ENCODE measurements at places on chromosomes 12 and 14.
A peak's percentile ranks its signal among the peaks of the same experiment; 100 is the strongest.

- peak; percentile 8 for DNase-seq
These were observed 121.0 kb upstream of the GARIN2 start for GRCh38 chr14:67068251-67068650.

DNA sequence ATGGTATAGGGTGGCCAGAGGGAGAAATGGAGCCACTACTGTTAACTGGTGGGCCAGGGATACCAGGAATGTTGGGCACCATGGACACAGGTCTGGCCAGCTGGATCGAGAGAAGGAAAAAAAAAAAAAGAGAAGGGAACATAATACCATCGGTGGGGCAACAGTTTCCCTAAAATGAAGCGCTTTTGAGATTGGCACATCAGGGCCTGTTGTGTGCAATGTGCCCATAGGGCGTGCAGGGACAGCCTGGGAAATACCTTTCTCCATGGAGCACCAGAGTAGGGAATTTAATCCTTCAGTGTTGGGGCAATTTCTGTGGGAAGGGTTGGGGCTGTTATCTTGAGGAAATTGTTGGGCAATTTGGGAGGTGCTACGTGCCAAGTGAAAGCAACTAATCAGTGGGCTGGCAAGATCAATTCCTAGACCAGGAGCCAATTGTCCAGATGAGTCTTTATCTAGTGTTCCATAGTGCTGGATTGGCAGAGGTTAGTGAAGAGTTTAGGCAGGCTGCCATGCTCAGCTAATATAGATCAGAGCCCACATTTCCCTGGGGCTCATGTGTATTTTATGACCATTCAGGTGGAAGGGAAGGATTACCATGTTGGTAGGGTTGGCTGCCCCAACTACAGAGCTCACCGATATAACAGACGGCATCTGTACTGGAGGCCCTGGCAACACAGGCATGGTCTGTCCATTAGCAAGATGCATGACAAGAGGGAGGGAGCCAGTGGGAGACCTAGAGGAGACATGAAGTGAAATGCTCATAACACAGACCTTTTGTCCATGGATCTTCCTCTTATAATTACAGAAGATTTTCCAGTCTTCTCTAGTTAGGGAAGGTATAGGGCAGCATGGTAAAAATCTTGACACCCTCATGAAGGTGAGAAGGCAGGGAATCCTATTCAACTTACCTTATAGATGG, 25.5 kb upstream of the NPFF start:
- DNase-seq, result no peak

DNA sequence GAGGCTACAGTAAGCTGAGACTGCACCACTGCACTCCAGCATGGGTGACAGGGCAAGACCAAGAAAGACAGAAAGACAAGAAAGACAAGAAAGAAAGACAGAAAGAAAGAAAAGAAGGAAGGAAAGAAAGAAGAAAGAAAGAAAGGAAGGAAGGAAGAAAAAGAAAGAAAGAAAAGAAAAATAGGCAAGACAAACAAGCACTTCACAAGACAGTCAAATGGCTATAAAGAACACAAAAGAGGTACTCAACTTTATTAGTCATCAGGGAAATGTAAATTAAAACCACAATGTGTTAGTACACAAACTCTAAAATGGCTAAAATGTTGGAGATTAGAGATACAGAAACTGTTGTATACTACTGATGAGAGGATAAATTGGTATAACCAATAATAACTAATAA, 6.6 kb downstream of the ATXN3 start:
- no peak for DNase-seq

DNA sequence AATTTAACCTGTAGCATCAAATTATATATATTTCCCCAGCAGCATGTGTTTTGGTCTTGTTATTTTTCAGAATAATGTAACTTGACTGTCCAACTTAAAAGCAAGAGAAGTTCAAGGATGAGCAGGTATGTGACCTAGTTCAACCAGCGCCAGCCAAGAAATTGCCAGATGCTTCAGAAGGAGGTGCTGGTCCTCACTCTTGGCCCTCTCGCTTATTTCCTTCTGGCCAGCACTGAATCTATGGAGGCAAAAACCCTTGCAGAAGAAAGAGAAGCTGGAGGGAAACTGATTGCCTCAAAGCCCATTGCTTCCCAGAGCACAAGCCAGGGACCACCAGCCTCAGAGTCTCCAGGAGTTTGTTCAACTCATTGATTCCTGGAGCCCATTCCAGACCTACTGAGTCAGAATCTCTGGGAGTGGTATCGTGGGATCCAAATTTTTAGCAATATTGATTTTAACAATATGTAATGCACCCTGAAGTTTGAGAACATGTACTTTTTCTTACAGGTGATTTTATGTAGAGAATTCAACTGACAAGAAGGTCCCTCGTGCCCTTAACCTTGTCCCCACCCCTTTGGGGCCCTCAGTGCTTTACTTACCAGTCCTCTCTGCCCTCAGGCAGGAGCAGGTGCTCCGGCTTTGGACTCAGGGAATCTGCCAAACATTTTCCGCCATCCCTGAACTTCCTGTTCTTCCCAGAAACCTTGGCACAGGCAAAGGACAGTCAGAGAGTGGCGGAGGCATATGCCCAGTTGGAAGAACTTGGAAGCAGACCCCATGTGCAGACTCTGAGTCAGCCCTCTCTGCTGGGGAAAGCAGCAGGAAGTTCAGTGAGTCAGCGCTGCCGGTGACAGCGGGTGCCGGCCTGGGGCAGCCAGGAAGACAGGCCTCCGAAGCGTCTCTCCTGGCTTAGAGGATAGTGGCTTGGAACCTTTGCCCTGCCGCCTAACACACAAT, 10.4 kb downstream of the BEST3 start:
- peak; percentile 96 for DNase-seq

- DNase-seq, result no peak
These were observed 111.2 kb downstream of the LRRK2 start for GRCh38 chr12:40335991-40336390.

DNA sequence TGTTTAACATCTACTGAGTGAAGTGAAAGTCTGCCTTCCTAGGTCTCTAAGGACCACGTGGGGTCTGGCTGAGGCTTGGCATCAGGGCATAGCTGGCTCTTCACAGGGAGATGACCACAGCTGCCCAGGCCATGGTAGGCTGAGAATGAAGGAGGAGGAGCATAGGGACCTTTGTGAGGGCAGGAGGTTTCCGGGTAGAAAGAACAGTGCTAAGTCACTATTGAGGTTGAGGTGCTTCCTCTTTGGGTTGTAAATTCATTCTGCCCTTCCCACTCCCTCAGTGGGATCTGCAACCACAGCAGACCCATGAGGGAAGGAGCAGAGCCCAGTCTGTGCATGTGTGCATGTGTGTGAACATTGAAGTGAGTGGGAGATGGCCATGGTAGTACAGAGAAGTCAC, 909.6 kb downstream of the VRK1 start:
- DNase-seq, result no peak

- no peak for DNase-seq
These were observed 28.5 kb upstream of the NUDT14 start for GRCh38 chr14:105209646-105210045.

- no peak for DNase-seq
These were observed 20.1 kb upstream of the RIN3 start for GRCh38 chr14:92493492-92493891.

GRCh38 chr12:124940143-124940392, 25.6 kb upstream of the UBC start:
- DNase-seq, result no peak

DNA sequence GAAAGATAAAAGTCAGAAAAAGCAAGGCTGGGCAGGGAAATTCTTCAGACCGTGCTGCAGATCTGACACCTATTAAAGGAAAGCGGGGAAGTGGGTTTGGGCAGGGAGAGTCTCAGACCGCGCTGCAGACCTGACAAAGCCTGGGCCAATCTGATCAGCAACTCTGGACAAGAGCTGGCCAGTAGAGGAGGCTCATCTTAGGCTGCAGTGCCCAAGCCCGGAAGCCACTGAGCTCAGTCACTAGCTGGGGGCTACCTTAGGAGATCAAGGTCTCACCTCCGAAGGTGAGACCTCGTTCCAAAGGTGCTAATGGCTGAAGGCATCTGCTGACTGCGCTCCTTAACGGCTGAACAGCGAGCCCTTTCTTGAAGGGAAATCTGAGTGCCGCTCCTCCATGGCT, 60.2 kb downstream of the SINHCAF start:
- DNase-seq, result no peak

- no peak for DNase-seq
These were observed 31.5 kb downstream of the MDM2 start for GRCh38 chr12:68839183-68840147.

- DNase-seq, result peak; percentile 50
These were observed 262.6 kb upstream of the BTG1 start for GRCh38 chr12:92408072-92408900.

- DNase-seq, result peak; percentile 57
These were observed 262.8 kb downstream of the SLC16A7 start for GRCh38 chr12:59858508-59859170.

DNA sequence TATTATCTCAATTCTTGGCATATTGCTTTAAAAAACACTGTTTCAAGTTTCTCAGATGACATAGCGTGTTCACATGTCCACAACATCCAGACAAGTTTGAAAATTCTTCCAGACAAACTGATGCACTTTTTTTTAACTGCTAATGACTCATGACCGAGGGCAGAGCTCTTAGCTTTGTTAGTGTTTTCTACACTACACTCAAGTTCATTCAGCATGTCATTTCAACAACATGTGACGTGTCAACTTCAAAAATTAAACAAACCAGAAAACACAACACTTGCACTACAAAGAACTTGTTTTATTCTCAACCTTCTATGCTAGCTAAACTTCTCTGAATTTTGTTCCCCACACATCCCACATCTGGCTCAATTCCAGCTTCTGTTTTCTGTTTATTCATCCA, 1186.3 kb upstream of the FLRT2 start:
- peak; percentile 92 for DNase-seq

DNA sequence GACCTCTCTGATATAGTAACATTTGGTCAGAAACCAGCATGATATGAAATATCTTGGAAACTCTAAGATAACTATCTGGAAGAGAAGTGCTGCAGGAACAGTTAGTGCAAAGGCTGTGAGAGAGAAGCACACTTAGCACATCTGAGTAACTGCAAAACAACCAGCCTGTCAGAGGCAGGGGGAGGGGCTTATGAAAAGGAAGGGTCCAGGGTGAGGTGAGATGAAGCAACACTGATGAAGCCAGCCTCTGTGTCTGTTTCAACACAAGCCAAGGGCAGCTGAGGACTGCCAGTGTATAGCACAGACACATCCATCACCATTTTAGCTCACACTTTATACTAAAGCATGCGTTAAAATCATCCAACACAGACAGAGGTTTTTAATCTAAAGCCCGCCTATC, 37.4 kb upstream of the OVCH1 start:
- no peak for DNase-seq

- DNase-seq, result peak; percentile 51
These were observed 64.4 kb downstream of the SERPINA3 start for GRCh38 chr14:94676495-94677185.

DNA sequence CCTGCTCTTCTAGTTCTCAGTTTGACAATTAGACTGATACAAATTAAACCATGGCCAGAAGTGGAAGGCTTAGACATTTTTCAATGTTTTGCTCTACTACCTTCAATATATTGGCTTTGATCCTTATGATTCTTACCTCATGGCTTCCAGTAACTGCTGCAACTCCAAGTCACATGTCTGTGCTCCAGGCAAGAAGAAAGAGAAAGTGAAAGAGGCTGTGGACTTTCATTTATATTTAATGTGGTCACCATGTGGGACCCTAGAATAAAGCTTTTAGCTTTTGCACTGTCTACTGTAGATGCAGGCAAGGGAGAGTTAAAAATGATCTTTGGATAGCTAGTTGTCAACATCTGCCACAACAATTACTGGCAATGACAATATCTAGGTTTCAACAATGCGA, 214.3 kb upstream of the PDE3A start:
- no peak for DNase-seq

DNA sequence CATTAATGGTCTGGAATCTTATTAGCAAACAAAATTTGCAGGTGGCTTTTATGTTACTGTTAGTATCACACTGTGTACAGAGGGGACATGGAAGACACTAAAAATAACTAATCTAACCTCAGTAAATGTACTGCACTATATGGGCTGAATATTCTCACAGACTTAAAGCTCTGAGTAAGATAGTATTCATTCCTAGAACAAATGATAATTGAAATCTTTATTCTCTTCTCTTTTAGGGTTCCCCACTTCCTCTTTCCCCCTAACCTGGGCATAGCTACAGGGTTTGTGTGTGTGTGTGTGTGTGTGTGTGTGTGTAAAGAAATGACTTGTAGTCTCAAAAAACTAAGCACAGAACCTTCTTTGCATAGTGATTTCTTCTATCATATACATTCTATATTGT, 21.4 kb upstream of the HECTD1 start:
- no peak for DNase-seq

DNA sequence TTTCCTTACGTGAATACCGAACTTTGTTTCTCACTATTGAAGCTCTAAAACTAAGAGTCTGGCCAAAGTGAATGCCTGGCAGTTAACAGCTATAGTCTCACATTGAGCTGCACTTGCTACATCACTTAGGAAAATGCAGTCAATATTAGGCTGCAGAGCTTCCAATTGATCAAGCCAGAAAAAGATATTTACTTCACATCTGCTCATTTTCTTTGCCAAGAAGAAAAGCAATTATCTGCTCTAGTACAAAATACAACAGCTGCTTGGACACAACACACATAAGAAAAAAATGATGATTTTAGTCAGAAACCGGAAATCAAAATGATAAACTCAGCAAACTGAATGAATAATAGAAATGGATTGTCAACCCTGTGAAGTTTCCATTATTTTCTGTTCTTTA, 45.4 kb downstream of the TMTC1 start:
- no peak for DNase-seq

DNA sequence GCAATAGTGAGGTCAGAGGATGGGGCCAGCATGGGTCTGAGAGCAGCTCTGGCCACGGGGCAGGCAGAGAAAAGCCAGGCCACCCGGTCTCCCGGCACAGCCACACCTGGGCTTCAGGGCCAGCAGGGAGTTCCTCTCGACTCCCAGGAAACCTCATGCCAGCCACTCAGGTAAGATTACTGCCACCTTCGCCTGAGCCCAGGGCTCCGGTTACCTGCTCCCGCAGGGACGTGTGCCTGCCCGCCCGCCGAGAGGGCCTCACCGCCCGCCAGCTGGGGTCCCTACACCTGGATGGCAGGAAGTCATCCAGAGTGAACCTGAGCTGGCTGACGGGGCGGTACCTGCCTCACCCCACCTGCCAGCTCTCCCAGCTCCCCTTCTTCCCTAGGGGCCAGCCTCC, 7.3 kb downstream of the JAG2 start:
- no peak for DNase-seq

GRCh38 chr12:5650829-5651461, 219.0 kb downstream of the NTF3 start:
- no peak for DNase-seq

- DNase-seq, result peak; percentile 30
These were observed 98.2 kb downstream of the ZFP36L1 start for GRCh38 chr14:68694516-68695235.

DNA sequence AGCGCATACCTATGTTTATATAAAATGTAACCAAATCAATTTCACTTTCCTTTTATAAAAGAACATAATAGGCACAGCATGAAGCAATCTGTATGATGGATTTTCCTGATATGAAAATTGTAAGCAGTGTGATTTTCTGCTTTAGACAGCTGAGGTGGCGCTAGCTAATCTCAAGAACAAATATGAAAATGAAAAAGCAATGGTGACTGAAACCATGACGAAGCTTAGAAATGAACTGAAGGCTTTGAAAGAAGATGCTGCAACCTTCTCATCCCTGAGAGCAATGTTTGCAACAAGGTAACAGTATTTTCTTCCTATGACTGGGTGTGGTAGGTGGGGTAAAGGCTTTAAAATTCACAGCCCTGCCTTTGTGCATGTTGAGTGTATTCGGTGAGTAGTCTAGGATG, 65.0 kb upstream of the FGD4 start:
- no peak for DNase-seq

GRCh38 chr12:109943811-109944210, 43.7 kb downstream of the TCHP start:
- DNase-seq, result no peak

- DNase-seq, result no peak
These were observed 29.7 kb downstream of the CHGA start for GRCh38 chr14:92952481-92953298.
